ENCODE measurements at places on chromosomes 5 and 9.

DNA sequence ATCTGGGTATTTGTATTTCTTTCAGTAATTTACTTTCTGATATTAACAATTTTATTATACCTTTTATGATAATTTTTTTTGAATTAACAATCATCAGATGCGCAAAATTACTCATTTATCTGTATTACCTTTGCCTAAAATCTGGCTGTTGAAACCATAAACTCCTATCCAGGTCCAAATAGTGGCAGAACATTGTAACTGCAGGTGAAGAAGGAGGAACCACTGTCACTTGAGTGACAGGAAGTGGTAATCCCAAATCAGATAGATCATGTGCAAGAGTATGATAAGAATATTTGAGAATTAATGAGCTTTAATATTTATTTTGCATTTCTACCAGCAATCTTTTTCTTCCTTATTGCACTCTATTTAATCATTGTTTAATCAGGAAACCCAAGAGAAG is 139.3 kb upstream of the TLE4 start:
- DNase-seq, result peak; percentile 19

DNA sequence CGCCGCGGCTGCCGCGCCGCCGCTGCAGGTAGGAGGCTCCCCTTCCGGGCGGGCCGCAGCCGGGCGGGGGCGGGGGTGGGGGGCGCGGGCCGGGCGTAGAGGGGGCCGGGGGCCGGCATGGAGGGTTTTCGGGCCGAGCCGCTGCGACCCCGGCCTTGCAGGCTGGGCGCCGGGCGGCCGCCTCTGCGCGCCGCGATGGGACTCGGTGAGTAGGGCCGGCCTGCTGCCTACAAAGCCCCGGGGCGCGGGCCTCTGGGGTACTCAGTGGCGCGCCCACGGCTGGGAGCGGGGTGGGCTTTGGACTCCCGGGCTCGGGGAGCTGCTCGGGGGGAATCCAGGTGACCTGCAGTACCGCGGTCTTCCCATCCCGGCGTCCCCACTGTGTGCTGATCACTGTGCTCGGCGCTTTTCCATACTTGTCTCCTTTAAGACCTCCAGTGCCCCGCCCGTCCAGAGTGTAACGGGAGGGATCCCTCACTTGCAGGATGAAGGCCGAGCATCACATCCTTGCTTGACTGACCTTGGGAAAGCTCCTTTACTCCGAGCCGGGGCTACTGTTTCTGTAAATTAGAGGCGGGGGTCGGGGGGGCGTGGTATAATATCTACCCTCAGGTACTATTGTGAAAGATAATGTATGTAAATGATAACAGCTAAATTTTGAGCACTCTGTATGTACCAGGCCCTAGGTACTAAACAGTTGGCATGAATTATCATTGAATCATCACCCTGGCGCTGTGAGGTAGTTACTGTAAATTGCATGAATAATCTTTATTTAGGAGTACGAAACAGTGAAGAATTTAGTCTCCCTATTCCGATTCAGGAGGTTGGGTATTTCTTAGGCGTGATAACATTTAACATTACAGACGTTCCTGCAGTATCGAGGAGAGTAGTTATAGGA is 672 bp downstream of the MSANTD3 start:
- peak; percentile 73 for DNase-seq

DNA sequence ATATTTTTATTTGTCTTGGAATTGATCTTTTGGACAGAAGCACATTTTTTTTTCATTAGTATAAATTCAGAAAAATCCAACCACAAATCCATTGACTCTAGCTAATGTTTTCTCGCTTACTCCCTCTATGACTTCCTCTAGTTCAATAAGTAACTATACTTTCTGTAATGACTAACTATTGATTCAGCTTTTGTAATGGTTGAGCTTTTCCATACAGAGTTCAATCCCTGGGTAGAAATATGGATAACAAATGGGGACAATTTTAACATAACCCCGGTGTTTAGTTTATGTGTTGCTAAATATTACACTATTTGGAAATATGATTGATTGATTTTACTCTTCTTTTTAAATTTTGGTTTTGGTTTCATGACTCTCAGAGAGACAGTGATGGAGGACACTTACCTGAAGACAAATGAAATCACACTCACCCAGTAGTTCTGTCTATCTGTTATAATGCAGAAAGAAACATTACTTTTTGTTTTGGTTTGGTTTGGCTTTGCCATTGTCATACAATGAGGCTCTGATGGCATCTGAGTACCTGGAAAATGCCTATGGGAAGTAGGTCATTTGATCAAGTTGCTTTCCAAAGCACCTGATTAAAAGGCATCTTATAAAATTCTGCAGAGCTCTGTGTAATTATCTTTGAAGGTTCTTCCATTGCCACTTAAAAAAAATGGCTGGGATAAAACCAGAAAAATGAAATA is 309.7 kb upstream of the MPDZ start:
- DNase-seq, result no peak

- DNase-seq, result no peak
Observed at GRCh38 chr5:148663509-148663908, 9.2 kb upstream of the HTR4 start.

GRCh38 chr5:65776441-65777141 is 54.6 kb downstream of the NLN start:
- no peak for DNase-seq

All from iPS-NIHi11 (cell line).